ENCODE measurements at places on chromosomes 4 and X.

GRCh38 chr4:31069151-31069550 lies 349.0 kb downstream of the PCDH7 start:
- DNase-seq = no peak

- DNase-seq = no peak
Observed at GRCh38 chr4:47717188-47717587, 120.7 kb downstream of the CORIN start.

GRCh38 chrX:11239230-11239629 lies 54.0 kb upstream of the AMELX start:
- no peak for DNase-seq

- DNase-seq = no peak
Observed at GRCh38 chrX:84358271-84358670, 144.0 kb downstream of the HDX start.

DNA sequence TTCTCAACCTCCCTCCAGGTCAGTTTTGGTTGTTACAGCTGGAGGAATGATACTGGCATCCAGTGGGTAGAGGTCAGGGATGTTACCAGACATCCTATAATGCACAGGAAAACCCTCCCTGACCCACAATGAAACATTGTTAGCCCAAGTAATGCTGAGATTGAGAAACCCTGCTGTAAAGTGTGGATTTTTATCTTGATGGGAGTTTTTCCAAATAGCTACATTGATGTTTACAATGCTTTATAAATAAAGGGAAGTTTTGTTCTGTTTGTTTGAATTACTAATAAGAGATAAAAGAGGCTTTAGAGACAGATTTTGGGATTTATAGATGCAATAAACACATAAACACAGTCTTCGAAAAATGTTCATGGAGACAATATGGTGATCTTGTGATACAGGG lies 194.0 kb upstream of the NUDT6 start:
- DNase-seq = no peak

DNA sequence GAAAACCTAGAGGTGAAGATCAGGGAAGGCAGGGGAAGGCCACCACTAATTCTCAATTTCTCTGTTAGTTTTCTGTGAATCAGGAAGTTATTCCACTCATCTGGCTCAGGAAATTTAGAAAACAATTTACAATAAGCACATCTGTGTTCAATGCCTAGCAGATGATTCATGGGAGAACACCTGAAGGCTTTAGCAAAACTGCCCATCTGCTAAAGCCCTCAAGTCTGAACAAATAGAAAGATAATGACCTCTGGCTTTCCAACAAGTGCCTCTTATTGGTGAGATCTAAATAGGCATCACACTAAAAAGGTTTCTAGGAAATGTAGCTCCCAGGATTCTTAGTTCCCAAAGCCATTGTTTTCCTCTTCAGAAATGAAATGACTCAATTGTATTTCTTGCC lies 122.1 kb upstream of the GNPDA2 start:
- no peak for DNase-seq

GRCh38 chr4:62429297-62429696 lies 1229.2 kb downstream of the ADGRL3 start:
- no peak for DNase-seq

GRCh38 chr4:7904952-7905915 lies 34.4 kb downstream of the AFAP1 start:
- DNase-seq = peak; percentile 96

- peak; percentile 28 for DNase-seq
Observed at GRCh38 chrX:101485212-101485949, at the start of gene ARMCX4. TSS of gene ARMCX4 (plus strand) at chrX:101485456. CDS start at chrX:101488590, 3,134 bp downstream.

DNA sequence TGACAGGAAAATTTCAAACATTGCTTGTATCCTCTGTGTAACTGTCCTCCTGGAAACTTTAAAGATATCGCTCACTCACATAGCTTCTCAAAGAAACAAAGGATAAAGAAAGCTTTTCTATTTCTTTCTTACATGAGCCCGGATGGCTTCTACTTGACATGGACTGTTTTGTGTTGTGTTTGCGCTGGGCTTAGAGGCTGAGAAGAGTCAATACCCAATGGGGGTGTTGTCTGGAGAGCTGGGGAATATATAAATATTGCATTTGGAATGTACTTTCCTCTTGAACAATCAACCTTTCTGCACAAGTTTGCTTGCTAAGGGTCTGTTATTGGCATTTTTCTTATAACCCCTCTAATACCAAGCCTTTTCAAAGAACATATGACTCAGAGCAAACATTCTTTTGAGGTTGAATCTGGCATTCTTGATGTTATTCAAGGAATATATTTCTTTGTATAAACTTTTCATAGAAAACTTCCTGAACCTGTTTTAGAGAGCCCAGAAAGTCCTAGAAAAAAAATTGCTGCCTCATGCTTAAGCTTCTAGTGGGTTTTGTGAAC lies 331.9 kb downstream of the PACRGL start:
- DNase-seq = no peak

GRCh38 chr4:122997463-122998101 lies 75.2 kb upstream of the NUDT6 start:
- DNase-seq = no peak
